ENCODE measurements at places on chromosomes 13 and 19.

GRCh38 chr13:27533155-27533643 is 82.8 kb upstream of the MTIF3 start:
- DNase-seq, result peak; percentile 52

GRCh38 chr19:33720691-33721682 is 75.7 kb upstream of the KCTD15 start:
- no peak for DNase-seq

DNA sequence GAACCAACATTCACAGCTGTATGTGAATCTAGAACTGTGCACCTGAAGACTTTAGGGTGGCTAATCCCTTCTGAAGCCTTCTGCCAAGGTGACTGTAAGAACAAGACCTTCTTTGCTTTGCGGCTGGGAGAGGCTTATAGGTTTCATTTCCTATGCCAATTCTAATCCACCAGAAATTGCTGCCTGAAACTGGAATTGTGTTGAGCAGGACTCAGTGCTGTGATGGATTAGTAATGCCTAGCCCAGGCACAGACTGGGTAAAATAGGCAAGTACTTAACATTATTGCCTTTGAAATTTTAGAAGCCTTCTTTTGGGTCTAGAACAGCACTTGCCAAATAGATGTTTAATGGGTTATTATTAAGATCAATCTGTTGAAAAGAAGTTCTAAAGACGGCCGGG is 11.5 kb downstream of the SLC25A23 start:
- no peak for DNase-seq

- DNase-seq, result no peak
These were observed 321.2 kb downstream of the IRS2 start for GRCh38 chr13:109465148-109465547.

DNA sequence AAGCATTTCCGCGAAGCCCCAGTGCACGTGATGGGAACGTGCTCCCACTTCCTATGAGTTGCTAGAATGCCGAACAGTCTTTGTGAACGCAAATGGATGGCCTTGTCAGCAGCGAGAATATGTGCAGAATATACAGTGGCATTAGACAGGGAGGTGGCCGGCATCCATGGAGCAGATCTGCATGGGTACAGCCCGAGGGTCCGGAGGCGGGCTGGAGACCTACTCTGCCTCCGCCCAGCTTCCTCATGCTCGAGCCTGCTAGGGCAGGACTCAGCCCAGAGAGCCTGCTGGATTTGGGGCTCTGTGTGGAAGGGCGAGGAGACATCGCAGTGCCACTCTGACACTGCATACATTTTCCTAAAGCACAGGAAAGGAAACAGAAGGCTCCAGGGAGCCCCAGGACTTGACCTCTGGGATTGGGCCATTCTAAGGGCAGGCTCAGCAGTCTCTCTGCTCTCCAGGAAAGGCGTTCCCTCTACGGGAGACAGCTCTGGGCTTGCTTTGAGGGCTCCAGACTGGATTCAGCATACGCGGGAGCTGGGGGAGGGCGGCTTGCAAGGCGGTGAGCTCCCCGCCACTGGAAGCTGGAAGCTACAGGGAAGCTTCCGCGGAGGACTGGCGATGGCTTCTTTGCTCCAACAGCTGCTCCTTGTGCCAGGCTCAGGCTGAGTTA is 55.9 kb upstream of the UQCRFS1 start:
- DNase-seq, result no peak

DNA sequence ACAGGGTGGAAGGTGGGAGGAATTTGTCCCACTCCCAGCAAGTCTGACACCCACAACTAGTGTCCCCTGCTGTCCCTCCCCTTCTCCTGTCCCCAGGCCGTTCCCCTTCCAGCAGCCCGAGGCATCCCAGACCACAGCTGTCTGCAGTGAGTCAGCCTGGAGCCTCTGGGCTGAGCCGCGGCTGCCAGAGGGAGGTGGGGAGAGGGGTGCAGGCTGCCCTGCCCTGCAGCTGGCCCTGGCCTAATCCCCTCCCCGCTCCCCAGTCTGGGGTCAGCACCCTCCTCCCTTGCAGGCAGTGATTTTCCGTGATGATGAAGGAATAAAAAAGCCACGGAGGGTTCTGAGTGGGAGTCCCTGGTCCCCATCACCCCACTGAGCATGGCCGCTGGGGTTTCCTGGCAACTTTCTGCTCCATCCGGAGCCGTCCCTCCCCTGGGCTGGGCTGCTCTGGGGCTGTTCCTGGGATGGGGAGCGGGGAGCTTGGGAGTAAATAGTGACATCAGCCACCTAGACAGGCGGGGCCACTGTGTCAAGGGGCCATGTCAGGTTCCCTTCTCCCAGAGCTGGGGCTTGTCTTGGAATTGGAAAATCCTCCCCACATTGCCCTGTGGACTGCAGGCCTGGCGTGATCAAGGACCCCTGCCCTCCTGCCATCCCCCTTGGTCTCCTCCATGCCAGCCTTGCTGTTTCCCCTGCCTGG is 16.8 kb downstream of the SPC24 start:
- DNase-seq, result no peak

GRCh38 chr19:45090034-45090433 is 2.9 kb upstream of the PPP1R37 start:
- DNase-seq, result no peak
